Tibial artery (tissue), 4 donors: ENCODE measurements at places on chromosomes 13 and 19.

- DNase-seq = no peak
These were observed 17.1 kb downstream of the NAA16 start for GRCh38 chr13:41327994-41328790.

GRCh38 chr19:3274942-3275582, 50.6 kb downstream of the CELF5 start:
- no peak for DNase-seq

GRCh38 chr19:49896863-49897621, at the start of gene IL4I1:
TSS of gene IL4I1 (minus strand) at chr19:49896887. CDS start at chr19:49896160, 727 bp downstream.
- DNase-seq = no peak

DNA sequence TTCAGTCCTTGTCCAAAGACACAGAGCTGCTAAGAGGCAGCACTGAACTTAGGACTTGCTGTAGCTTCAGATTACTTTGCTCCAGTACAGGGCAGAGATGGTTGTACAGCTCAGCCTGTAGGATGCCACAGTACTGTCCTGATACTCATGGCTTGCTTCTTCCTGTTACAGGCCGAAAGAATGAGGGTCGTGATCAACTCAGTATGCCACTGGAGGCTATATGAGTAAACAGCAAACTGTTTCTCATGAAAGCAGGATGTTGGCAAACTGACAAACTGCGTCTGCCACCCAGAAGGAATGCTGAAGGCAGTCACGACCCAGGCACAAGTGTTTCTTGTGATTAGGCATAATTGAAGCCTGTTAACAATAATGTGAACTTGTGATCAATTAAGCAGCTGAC, 2.8 kb downstream of the ZNF749 start:
- DNase-seq = no peak
